Hematopoietic multipotent progenitor cell treated with erythropoietin and hydrocortisone succinate and interleukin-3 and kit ligand, for 8 days (in vitro differentiated cells): ENCODE measurements at places on chromosomes 4 and X.

DNA sequence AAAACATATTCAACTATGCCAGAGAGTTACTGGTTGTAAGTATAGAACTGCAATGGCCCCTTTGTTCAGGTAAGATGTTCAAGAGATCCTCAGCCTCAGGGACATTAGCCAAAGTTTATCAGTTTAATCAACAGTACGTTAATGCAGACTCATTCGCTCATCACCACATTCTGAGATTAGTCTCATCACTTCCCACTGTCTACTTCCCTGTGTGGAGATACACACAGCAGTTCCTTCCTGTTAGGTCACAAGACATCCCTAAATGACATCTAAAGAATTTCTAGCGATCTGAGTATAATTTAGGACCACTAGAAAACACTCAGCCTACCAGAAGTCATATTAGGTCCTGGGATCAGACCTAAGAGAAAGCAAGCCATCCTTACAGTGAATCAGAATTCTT, 10.4 kb downstream of the SLC10A7 start:
- DNase-seq: peak; percentile 35

DNA sequence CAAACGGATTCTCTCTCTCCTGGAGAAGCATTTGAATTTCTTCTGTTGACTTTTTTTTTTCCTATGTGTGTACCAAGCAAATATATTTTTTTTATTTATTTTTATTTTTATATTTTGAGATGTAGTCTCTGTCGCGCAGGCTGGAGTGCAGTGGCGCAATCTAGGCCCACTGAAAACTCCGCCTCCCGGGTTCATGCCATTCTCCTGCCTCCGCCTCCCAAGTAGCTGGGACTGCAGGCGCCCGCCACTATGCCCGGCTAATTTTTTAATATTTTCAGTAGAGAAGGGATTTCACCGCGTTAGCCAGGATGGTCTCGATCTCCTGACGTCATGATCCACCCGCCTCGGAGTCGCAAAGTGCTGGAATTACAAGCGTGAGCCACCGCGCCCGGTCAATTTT, 549.5 kb upstream of the GNPDA2 start:
- DNase-seq: no peak

GRCh38 chr4:143109376-143109775, 75.3 kb upstream of the USP38 start:
- DNase-seq: no peak

DNA sequence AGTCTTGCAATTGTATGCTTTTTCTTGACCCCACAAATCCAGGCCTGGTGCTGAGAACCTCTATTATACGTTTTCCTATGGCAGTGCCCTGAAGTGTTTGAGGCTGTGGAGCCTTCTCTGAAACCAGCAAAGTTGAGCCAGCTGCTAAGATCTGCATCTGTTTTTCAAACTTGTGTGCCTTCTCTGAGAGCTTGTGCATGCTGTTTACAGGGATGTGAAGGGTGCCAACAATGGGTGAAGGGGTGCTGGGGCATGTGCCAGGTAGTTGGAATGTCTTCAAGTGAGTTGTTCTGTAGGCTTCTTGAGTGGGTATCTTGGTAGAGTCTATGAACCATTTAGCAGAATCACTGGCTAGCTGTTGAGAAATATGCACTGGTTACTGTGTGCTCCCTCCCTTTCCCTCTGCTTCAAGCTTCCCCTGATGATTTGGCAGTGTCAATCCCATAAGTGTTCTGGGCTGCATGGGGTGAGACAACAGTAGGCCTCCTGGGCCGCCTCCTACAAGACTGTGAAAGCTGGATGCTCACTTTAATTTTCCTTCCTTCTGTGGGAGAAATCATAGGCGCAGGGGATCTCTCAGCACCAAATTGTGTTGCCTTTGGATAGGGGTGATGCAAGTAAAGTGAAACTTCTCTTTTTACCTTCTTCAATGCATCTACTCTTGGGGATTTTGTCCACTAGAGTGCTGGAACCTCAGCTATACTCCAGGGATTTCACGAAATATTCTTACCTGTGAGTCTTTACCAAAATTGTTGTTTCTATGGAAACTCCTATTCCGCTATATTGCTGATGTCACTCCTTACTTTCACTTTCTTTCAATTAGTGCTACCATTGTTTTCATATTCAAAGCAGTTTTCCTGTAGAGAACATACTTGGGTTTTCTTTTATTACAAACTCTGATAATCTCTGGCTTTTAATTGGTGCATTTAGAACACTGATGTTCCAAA, 30.0 kb downstream of the ITM2A start:
- no peak for DNase-seq

DNA sequence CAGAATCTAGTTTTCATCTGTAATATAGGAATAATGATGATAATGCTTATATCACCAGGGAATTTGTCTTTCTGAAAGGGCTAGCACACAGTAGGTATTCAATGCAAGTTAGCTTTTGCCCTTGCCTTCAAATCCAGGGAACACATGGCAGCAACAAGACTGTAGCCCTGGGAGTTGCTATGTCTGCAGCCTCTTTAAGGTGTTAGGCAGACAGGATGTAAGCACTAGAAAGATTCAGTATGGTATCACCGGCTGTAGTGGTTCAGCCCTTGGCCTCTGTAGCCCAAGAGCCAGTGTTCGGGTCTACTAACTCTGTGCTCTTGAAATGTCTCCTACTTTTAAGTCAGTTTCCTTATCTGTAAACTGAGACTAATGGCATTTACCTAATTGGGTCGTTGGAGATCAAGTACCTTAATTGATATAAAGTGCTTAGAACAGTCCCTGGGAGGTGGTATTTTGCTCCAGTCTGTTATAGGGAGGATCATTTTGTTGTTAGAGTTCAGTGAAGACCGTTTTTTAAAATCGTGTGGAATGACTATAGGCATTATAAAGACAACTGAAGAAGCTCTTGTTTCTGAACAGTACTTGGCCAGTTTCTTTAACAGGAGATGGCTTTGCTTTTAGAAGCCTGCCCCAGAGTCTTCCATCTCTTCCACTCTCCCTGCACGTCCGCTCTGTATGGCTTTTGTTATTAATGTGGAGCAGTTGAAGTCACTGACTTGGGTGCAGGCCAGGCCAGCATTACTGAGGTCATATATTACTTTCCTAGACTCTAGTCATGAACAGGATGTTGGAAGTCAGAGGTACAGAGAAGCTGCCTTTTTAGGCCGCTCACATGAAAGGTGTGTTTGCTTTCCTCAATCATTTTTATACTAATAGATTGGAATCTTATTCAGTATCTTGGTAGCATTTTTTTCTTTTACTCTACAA, 44.8 kb downstream of the GAB1 start:
- peak; percentile 25 for DNase-seq

- DNase-seq: no peak
Observed at GRCh38 chr4:112655270-112655669, 18.3 kb downstream of the LARP7 start.

GRCh38 chrX:14029039-14029424, 660 bp downstream of the GEMIN8 start:
- DNase-seq: peak; percentile 63

DNA sequence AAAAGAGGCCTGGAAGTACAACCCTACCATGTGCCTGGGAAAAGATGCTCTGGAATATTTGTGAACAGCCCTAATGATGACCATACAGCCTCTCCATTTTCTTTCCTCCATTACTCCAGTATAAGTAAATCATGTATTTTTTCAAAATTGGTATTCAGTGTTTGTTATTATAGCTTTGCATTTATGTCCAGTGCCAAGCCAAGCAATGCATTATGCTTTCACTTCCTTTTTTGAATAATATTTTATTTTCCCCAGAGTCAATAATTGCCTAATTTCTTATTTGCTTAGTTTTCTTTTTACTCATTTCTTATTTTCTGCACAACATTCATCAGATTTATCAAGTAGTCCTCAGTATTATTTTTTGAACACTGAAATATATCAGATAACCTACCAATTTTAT, 49.3 kb upstream of the EOLA2 start:
- no peak for DNase-seq

DNA sequence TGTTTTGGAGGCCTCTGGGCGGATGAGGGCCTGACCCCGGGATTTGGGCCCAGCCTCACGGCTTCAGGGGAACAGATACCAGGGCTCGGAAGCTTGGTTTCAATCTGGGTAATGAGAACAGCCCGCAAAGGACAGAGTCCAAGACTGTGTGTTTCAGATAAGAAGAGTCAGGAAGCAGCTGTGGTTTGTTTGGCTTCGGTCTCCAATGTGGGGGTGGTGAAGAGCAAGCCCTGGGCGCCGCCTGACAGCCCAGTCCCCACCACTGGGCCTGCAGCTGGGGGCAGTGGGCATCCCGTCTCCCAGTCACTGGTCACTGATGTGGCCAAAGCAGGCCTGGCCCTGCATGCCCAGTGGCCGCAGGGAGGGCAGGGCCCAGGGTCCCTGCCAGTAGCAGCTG, 9.1 kb downstream of the WFS1 start:
- DNase-seq: peak; percentile 75

GRCh38 chr4:87961993-87962392, 13.5 kb upstream of the SPP1 start:
- DNase-seq: no peak

GRCh38 chr4:52694936-52695335, 35.8 kb upstream of the USP46 start:
- DNase-seq: no peak

DNA sequence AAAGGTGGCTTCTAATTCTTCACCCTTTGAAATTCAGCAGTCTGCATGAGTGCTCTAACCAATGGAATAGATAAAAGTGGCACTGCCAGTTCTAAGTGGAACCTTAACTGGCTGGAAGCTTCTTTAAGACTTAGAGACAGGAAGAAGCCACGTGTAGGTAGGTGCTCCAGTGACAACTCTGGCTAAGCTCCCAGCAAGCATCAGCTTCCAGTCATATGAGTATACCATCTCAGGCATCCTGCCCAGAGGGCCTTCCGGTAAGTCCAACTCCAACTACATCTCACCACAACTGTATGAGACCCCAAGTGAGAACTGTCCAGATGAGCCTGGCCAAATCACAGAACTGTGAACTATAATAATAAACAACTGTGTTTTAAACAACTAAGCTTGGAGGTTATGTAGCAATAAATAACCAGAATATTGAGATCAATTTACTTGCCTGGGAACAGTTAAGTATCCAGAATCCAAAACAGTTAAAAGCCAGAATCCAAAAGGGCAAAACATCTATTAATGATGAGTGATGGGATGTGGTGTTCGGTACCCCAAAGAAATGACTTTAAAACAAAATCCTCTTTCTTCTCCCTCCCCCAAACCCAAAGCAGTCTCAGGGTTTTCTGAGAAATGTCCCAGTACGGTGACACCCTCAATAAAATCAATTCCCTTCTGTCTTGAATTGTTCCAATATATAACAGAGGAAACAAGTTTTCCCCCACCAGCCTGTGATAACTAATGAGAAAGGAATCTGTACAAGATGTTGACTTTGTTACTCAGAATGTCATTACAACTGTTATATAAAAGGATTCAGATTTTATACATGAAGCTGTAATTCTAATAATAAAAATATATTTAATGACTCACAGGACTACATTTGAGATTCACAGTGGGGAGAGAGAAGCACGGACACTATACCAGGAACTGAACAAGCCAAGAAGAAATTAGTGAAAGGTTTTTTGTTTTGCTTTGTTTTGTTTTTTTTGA, 4.2 kb downstream of the TSPAN5 start:
- DNase-seq: no peak
